ENCODE measurements at places on chromosomes 2 and 18.

DNA sequence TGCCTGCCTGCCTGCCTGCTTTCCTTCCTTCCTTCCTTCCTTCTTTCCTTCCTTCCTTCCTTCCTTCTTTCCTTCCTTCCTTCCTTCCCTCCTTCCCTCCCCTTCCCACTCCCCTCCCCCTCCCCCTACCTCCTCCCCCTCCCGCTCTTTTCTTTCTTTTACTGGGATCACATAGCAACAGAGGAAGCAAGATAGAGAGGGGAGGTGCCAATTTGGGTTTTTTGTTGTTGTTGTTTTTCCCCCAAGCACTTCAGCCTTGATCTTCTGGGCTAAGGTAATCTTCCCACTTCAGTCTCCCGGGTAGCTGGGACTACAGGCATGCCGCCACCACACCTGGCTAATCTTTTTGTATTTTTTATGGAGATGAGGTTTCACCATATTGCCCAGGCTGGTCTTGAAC lies 20.0 kb downstream of the PPM1B start:
- no peak for DNase-seq

DNA sequence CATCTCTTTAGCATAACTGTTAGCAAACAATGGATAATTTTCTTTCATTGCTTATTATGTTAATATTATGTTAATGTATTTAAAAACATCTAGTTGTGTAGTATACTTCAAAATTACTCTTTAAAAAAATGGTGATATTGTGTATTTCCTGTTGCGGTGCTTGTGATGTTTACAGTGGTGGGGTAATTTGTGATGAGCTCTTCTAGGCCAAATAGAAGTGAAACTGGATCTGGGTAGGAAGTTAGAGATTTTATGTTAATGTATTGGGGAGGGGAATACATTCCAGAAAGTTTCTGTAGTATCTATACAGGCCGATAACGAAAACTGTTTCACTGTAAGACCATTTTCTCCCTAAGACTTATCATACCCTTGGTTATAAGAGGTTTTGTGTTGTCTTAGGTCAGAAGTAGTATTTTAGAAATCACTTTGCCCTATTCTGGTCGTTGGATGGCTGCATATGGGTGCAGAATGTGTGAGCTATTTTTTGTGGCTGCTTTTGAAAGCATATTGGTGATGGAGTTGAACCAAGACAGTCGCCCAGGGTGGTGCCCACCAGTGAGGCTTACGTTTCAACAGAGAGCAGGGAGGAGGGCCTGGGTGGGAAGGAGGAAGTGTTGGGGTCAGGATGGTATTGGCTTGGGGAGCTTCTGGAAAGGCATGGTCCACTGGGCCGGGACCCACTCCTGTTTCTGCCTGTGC lies 5.8 kb downstream of the TSHZ1 start:
- no peak for DNase-seq

- DNase-seq, result no peak
Measured at GRCh38 chr2:159290289-159290907, 3.9 kb upstream of the WDSUB1 start.

- DNase-seq, result no peak
Measured at GRCh38 chr18:11121443-11121849, 27.9 kb downstream of the PIEZO2 start.

DNA sequence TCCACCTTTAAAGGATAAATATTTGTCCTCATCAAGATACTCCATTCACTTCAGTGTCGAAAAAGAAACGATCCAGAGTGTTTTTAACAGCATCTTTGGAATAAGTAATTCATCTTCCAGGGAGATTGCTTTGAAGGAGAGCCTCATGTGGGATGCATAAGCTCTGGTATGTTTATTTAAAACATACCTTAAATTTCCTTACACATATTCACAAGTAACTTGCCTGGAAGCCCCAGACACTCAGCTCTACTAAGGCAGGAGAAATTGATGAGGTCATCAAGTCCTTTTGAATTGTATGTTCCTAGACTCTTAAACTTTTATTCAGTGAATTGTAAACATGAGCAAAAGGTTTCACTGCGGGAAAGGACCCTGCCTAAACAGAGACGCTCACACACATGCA lies 103.0 kb downstream of the CDK15 start:
- no peak for DNase-seq

DNA sequence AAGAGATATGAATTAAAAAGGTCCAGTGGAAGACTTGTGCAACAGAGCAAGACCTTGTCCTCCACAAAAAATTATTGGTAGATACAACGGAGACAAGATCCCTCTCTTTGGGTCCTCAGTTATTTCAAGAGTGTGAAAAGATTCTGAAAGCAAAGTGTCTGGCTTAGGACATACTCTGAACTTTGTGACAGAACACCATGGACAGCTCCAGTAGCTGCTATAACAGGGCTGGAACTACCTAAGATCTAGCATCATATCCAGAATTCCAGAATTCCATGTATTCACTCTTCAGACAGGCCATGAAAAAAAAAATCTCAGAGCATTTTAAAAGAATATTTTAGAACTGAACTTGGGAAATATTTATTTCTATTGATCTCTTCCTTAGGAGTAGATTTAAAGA lies 74.8 kb upstream of the ZBTB14 start:
- DNase-seq, result no peak

DNA sequence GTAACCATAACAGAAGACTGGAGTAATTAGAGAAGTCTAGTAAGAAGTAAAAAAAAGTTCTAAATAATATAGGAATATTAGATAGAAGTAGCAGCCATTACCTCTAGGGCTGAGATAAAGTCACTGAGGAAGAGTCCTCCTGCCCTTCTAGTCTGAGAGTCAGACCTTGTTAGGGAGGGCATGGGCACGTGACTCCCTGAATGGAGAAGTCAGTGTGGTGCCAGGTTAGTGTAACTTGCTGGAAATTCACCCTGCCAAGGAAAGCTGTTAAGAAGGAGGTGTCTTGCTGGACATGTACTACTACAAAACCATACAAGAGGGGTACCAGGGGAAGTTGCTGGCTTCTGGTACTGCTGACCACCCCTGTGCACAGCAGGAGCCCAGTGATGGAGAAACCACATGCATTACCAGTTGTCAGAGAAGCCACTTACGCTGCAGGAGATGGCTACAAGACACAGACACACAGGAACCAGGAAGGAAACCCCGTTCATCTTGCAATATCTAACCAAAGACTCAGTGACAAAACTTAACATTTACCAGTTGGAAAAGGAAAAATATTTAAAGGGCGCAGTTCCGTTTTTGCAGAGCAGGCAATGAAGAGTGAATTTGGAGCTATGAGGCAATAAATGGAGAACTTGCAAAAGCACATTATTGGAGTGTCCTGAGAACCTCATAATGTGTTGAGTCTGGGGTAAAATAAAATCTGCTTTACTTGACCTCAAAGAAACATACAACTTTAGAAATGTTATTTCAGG lies 77.2 kb upstream of the TLK1 start:
- DNase-seq, result no peak

GRCh38 chr2:22486343-22486742 lies 898.6 kb upstream of the KLHL29 start:
- no peak for DNase-seq

Measured in stimulated activated CD8-positive, alpha-beta memory T cell treated with anti-CD3 and anti-CD28 coated beads, Interleukin-7, amount 100 ng/mL, for 1 hour (primary cell).